T-helper 1 cell (primary cell): ENCODE measurements at places on chromosomes 1 and 21.
A peak's percentile ranks its signal among the peaks of the same experiment; 100 is the strongest.

- DNase-seq, result no peak
These were observed 5.5 kb upstream of the TTC34 start for GRCh38 chr1:2807036-2807435.

- no peak for DNase-seq
These were observed 3.5 kb downstream of the KIAA1614 start for GRCh38 chr1:180916012-180916770.

DNA sequence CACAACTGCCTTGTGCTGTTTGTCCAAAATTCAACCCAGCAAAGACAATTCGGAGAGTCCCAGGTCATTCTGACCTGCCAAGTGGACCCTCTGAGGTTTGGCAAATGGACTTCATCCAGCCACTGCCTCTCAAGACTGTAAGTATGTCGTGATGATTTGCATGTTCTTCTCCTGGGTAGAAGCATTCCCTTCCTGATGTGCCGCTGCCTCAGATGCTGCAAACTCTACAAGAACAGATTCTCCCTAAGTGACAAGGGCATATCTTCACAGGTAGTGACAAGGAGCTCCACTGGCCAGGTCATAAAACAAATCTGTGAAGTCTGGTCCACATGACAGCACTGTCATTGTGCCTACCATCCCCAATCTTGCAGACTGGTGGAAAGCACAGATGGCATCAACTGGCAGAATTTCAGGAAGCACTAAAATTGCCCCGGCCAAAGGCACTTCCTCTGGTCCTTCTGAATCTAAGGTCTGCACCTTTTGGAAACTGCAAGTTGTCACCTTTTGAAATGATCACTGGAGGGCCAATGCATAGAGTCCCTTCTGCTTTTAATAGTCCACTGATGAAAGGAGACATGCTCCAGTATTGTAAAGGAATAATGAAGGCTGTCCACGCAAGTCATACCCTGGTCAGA, 27.4 kb downstream of the POFUT2 start:
- no peak for DNase-seq

- no peak for DNase-seq
These were observed 108.4 kb downstream of the GREM2 start for GRCh38 chr1:240503558-240503957.

DNA sequence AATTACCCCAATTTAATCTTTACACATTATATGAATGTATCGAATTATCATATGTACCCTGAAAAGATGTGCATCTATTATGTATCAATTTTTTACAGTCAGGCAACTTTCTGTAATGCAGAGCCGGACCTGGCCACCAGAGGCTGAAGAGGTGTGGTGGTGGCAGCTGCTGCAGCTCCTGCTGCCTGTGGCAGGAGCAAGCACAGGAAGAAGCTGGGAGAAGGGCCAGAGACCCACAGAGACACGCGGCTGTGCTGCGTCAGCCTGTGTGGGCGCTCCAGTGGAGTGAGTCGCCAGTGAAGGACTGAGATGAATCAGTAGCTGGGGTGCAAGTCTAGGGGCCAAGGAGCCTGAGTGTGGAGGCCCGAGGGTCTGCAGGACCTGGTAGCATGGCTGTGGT, 74.3 kb upstream of the COG2 start:
- no peak for DNase-seq

GRCh38 chr21:39525129-39525528, 73.4 kb downstream of the SH3BGR start:
- DNase-seq, result no peak

GRCh38 chr1:48039088-48040054, 42.2 kb upstream of the TRABD2B start:
- DNase-seq, result no peak

DNA sequence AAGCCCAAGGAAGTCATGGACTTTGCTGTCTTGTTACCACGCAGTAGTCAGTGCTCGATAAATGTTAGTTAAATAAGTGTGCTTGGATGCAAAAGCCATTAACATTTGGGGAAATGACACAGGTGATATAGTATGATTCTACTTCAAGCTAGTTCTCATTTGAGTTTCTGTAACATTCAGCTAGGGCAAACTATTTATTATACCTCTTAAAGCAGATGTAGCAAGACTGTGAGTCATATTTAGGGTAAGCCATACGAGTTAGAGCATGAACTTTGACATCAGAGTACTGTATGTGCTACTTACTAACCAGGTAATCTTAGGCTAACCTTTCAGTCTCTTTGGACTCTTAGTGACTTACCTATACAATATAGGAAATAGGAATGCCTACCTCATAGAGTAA, 21.0 kb downstream of the CLCA4 start:
- DNase-seq, result no peak

GRCh38 chr1:223628233-223629125, 37.0 kb downstream of the CAPN8 start:
- DNase-seq, result peak; percentile 20

GRCh38 chr1:101235696-101236515, 913 bp upstream of the S1PR1 start:
- DNase-seq, result peak; percentile 43

GRCh38 chr21:45949928-45950739, 31.4 kb upstream of the COL6A1 start:
- DNase-seq, result no peak

DNA sequence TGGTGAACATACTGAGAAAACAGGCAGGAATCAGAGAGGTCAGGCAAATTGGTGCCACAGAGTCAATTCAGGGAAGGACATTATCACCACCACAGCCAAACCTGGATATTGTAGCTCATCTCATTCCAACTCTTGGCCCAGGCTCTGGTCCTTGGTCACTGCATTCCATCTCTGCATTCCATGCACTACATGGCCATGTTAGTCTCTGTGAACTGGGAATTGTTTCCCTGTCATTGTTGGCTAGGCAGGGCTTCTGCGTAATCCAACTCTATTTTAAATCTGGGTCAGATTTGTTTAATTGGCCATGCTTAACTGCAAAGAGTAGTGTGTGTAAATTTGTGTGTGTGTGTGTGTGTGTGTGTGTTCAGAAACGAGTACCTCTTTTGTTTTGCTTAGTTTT, 837.6 kb upstream of the ADAMTS5 start:
- DNase-seq, result no peak

DNA sequence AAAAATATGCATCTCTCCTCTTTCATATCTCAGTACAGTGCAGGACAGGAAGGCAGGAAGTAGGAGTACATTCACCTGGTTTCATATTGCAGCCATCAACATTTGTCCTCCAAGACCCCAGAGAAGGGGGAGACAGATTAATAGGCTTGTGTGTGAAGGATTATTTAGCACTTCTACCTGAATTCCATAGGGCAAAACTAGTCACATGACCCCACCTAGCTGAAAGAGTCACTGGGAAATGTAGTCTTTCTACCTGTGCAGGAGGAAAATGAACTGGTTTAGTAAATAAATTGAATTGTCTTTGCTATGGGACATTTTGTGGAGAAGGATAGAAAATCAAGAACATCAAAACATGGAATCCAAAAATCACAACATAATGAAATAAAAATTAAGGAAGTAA, 13.9 kb upstream of the TRIM33 start:
- no peak for DNase-seq

DNA sequence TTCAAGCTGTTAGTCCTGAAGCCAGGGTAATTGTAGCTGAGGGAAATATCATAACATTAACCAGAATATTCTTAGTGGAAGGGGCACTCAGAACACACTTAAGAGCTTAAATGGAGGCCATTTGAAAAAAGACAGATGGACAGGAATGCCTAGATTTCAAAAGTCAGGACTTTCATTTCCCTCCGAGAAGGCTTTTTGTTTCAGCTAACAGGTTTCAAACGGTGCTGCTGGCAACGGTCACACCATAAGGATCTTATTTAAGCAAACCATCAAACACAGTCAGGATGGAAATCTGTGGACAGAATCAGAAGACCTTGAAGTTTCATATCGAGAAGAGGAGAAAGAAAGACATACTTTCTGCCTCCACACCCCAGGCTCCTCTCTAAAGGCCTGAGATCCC, 70.1 kb downstream of the SLC66A1 start:
- no peak for DNase-seq

- no peak for DNase-seq
These were observed 18.6 kb downstream of the TAL1 start for GRCh38 chr1:47213230-47213963.

DNA sequence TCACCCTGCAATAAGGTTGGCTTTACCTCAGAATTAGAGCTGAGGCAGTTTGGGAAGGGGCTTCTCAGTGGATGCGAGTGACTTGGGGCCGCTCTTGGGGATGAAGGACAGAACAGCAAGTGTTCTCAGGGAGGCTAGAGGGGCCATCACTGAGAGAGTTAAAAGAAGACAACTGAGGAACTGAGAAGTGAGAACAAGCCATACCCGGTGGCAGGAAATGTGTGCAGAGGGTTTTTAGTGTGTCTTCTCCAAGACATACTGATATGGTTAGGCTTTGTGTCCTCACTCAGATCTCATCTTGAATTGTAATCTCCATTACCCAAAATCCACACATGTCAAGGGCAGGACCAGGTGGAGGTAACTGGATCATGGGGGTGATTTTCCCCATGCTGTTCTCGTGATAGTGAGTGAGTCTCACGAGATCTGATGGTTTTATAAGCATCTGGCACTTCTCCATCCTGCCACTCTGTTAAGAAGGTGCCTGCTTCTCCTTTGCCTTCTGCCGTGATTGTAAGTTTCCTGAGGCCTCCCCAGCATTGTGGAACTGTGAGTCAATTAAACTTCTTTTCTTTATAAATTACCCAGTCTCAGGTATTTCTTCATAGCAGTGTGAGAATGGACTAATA, 75.8 kb downstream of the PCBP3 start:
- DNase-seq, result no peak

- no peak for DNase-seq
These were observed 130.0 kb downstream of the EDEM3 start for GRCh38 chr1:184624626-184625025.

GRCh38 chr1:165843304-165843703, 15.9 kb downstream of the UCK2 start:
- no peak for DNase-seq

DNA sequence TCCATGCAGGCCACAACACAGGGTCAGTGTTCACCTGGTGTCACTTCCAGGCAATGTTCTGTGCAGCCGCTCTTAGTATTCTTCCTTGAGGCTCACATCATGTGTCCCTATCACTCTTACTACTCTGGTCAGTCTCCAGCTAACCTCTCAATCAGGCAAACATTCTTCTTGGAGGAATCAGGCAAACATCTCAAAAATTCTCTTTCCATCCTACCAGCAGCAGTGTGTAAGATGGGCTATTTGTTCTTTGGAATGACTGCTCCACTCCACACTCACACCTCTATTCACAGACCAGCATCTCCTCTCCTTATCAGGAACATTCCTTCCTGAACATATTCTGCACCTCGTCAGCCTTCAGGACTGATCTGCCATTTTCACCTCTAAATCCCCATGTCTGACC, 4.0 kb downstream of the S100A7A start:
- no peak for DNase-seq

DNA sequence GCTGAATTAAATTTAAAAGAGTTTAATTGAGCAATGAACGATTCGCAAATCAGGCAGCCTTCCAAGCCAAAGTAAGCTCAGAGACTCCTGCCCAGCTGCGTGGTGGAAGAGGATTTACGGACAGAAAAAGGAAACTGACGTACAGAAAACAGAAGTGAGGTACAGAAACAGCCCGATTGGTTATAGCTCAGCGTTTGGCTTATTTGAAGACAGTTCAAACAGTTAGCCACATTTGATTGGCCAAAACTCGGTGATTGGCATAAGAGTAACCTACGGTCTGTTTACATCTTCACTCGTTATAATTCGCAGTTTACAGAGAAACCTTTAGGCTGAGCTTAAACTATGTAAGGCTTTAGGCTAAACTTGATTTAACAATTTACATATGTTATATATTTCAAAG, 46.9 kb downstream of the CR1L start:
- DNase-seq, result no peak

DNA sequence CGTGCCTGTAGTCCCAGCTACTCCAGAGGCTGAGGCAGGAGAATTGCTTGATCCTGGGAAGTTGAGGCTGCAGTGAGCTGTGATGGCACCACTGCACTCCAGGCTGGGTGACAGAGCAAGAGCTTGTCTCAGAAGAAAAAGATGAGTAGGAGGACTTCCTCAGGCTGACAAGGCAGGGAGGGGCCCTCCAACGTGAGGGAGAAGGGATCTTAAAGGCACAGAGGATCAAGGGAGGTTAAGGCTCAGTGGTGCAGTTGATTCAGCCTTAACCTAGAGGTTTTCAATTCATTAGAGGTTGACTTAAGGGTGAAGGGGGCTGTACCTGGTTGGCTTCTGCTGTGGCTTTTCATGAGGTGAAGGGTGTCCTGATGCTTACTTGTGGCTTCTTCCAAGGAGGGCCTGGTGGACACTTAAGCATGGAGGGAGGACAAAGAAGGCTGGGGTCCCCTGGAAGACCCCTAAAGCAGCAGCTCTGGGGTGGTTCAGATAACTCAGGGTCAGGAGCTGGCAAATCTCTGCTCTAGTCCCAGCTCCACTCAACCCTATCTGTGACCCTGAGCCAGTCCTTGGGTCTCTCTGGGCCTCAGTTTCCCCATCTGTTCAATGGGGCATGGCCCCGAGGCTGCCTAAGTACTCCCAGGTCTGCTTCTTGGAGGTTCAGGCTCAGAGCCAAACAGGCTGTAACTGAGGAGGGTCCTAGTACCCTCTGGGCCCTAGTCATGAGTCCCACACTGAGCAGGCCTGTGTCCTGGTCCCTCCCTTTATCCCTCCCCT, 6.3 kb downstream of the EXTL1 start:
- no peak for DNase-seq

GRCh38 chr21:46220275-46220810, 8.2 kb downstream of the LSS start:
- no peak for DNase-seq

DNA sequence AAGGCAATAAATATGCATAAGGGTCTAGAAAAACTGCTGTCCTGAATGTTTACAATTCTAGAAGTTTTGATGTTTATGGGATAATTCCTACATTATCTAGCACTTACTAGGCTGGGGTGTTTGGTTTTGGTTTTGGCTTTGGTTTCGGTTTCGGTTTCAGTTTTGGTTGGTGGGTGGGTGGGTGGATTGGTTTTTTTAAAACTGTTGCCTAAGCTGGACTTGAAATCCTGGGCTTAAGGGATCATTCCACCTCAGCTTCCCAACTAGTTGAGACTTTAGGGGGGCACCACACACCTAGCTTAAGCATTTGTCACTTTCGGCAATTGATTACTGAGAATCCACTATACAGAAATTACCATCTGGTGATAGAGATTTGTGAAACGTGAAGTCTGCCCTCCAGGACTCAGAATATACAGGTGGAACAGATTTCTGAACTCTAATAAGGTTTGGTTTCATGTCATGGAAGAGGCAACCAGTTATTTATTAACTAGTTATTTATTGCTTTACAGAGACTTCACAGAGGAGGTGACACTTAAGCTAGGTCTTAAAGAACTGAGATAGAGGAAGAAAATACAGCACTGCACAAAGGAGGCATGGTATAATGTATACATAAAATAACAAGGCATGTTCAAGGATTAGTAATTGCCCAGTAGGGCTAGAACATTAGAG, 69.6 kb downstream of the PIK3R3 start:
- no peak for DNase-seq

GRCh38 chr1:26285366-26286063, 5.6 kb downstream of the SH3BGRL3 start:
- peak; percentile 70 for DNase-seq

DNA sequence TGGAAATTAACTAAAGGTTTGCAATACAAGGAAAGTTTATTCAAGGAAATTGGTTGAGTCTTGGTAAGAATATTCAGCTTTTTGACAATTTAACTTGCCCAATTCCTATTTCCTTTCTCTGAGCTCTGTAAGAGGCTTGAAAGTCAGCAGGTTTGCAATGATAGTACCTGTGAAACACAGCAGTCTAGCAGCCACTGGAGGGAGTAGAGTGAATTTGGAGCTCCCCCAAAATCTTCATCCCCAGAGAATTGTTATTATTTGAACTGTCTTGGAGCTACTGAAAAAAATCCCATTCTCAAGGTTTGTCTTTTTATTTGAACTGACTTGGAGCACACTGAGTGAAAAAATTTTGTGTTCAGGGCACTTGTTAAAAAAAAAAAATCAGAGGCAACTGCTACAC, 654.2 kb upstream of the PKN2 start:
- no peak for DNase-seq
